ENCODE measurements at places on chromosomes 4 and X. TPM values are rescaled to one million over a fixed set of nuclear protein-coding genes. Genes with fewer than 3 reads are reported as not detected.

The RTL9 gene
- not detected for total RNA-seq

The OPHN1 gene
- 1.0 TPM for total RNA-seq

The CHRDL1 gene
- not detected for total RNA-seq

The GAGE2A gene
- not detected for total RNA-seq

DNA sequence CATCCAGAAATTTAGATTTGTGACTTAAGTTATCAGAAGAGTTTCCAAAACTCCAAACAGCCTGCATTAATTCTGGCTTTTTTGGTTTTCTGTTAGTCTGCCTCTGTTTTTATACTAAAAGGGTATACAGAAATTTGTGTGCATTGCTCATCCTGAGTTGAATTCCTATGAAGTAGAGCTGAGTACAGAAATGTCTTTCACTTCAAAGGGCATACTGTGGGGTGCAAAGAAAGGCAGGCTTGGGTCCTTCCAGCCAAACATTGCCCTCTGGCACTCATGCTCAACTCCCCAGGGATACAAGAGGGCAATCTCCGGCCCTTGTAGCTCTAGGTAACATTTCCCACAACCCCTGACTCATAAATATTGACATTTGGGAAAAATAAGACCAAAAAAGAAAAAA lies 27.6 kb upstream of the TMEM184C start:
- DNase-seq, result no peak

DNA sequence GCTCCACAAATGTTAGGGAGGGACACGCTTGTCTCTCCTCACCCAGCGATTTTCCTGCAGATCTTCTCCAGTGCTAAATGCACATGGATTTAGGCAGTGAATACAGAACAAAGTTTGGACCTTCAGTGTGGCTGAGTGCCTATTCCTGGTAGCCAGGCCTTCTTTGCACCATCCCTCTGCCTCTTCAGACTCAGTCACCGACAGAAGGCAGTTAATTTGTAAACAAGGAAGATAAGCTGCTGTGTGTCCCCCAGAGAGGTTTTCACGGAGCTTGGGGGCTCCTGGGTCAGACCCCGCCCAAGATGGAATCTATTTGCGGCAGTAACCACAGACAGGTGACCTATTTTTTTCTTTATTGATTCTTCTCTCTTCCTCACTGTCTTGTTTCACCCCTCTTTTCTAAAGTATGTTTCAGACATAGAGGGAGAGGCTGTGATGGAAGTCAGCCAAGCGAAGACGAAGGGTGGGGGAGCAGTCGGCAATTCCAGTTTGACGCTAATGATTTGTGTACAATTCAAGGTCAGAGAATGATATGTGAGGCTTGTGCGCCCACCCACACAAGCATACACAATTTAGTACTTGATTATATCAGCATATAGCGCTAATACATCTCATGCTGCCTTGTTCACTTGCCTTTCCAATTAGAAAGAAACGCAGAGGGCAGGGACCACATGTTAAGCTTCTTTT lies 200.8 kb downstream of the MGST2 start:
- DNase-seq, result no peak

- no peak for DNase-seq
Observed at GRCh38 chr4:153763404-153763803, 3.6 kb upstream of the RNF175 start.

- DNase-seq, result no peak
Observed at GRCh38 chr4:109719604-109720003, 10.3 kb downstream of the PLA2G12A start.

GRCh38 chr4:15077969-15078368 lies 75.7 kb downstream of the CPEB2 start:
- no peak for DNase-seq

GRCh38 chrX:135213200-135213844 lies 38.5 kb upstream of the ETDA start:
- no peak for DNase-seq

DNA sequence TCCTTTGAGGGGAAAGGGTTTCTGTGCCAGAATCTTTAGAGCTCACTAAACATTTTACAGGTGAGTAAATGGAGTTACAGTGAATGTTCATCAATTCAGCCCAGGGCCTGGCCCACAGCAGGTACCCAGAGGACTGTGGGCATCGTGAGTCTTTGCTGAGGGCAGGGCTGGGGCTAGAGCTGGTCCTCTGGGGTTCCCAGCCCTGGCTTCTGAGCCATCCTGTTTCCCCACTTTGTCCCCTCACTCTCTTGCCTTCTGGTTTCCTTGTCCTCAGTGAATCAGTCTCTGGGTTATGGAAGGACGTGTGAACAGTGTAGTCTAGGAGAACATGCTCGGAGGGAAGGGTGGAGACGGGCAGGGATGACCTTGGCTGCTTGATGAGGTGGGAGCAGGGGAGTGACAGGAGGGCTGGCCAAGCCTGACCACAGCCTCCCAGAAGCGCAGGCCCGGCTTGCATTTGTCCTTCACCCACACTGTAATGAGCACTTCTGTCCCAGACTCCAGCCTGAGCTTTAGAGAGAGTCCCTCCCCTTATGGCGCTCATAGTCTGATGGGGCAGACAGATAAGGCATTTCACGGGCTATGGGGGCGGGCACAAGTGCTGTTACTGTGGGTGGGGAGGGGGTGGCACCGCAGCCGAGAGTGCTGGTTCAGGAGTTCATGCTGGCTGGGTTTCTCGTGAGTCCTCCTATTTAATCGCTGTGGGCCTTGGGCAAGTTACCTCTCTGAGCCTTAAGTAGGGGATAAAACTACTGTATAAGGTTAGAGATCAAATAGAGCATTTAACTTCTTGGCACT lies 17.3 kb downstream of the TBC1D14 start:
- DNase-seq, result no peak

Data from natural killer cell treated with Interleukin-12 subunit alpha and Interleukin-12 subunit beta and Interleukin-15 and Interleukin-18, amount 100 ng/mL, for 72 hours (primary cell).